ENCODE measurements at places on chromosomes 11 and 22. TPM values are rescaled to one million over a fixed set of nuclear protein-coding genes. Genes with fewer than 3 reads are reported as not detected.

The POTEH gene
- not detected for total RNA-seq

The C22orf42 gene
- 24.7 TPM for total RNA-seq

The ABTB2 gene
- total RNA-seq, result 4.8 TPM

The SNX32 gene
- 7.6 TPM for total RNA-seq

The H19 gene
- total RNA-seq, result 9.5 TPM

The TMEM126B gene
- total RNA-seq, result 63.4 TPM

The OR51B5 gene
- 0.46 TPM for total RNA-seq

The OR51E2 gene
- under 0.01 TPM for total RNA-seq

The OR4A16 gene
- total RNA-seq, result not detected

The OR6T1 gene
- total RNA-seq, result not detected

The OR5AK2 gene
- not detected for total RNA-seq

The SLC5A4 gene
- total RNA-seq, result 0.46 TPM

The KDM4D gene
- total RNA-seq, result 2.5 TPM

The TMPRSS4 gene
- not detected for total RNA-seq

The MPZL3 gene
- 2.8 TPM for total RNA-seq

The CCDC87 gene
- total RNA-seq, result 1.2 TPM

The DMC1 gene
- total RNA-seq, result 7.6 TPM

The IGLL5 gene
- total RNA-seq, result not detected

The VPREB1 gene
- not detected for total RNA-seq

The PHF5A gene
- total RNA-seq, result 35.1 TPM

The POU2AF2 gene
- not detected for total RNA-seq

The TSGA10IP gene
- total RNA-seq, result 0.69 TPM

The GGTLC2 gene
- total RNA-seq, result not detected

The FXYD2 gene
- total RNA-seq, result 1.8 TPM

The OR5P2 gene
- 0.23 TPM for total RNA-seq

The GAS2 gene
- 18.0 TPM for total RNA-seq

The IL18BP gene
- 2.8 TPM for total RNA-seq

The APOBEC3B gene
- total RNA-seq, result not detected

The ARHGEF17 gene
- 38.3 TPM for total RNA-seq

The GPHA2 gene
- not detected for total RNA-seq

The CHRM1 gene
- total RNA-seq, result 6.5 TPM

The RCE1 gene
- 11.3 TPM for total RNA-seq

The GPR83 gene
- 4.4 TPM for total RNA-seq

The APOL5 gene
- total RNA-seq, result not detected

The HTR3B gene
- total RNA-seq, result 0.23 TPM

The ASPHD2 gene
- 15.5 TPM for total RNA-seq

All from diencephalon (tissue), 1 donor.